GF-D8 (cell line): ENCODE measurements at places on chromosomes 16 and 17.

DNA sequence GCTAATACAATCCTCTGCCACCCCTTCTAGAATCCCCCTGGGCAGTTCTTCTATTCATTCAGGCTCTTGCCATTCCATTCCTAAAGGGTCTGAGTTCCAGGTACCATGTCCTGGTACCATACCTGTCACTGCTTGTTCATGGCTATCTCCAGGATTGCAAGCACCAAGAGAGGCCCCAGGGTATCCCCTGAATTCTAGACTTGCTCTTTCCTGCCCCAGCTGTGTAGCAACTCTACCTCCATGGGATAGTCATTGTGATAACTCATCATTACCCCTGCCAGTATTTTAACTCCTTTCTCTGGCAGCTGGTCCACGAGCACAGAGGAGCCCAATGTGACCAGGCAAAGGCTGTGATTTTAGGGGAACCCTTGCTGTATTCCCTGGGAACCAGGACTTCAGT lies 143.7 kb upstream of the CDH5 start:
- no peak for DNase-seq

DNA sequence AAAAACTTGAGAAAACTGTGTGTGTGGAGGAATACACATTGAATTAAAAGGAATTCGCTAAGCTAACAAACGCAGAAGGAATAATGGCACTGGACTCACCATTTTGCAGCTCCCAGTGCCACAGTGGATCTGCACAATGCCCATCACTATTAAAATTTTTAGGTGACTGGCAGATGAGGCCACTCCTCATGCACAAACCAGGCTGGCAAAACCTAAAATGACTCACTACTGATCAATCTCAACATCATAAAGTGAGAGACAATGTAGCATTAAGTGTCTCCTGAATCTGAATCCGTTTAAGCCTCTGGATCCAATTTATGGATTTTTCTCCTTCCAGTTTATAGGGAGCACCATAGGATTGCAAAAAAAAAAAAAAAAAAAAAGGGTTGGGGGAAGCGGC lies 20.6 kb downstream of the MYH10 start:
- DNase-seq, result no peak

DNA sequence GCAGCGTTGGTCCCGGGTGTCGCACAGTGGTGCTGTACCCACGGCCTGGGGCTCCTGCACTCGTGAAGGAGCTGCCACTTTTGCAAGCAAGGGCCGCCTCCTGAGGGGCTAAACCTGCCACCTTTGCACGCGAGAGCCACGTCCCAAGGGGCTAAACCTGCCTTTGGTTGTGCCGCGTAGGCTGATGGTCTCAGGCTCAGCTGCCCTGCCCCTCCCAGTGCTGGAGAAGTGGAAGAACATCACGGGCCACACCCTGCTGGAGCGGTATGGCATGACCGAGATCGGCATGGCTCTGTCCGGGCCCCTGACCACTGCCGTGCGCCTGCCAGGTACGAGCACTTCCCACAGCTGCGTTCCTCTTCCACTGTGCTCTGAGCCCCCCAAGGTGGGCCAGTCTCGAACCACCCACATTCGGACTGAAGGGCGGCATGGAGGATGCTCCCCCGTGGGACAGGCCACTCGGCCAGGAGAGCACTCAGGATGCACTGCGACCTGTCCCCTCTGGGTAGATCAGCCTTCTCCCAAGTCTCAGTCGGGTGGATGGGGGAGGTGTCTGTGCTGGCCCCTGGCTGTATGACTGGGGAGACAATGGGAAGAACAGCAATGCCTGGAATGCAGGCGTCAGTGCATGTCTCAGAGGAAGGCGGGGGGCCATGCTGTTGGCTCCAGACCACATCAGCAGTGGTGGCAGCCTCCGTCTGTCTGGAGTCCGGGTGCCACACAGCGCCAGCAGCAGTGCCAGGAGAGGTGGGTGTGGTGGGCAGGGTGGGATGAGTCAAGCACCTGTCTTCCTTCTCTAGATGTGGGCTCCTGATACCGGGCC lies 20.7 kb downstream of the ACSF3 start:
- no peak for DNase-seq

- no peak for DNase-seq
Measured at GRCh38 chr16:1787056-1787321, 4.2 kb downstream of the NUBP2 start.

- DNase-seq, result no peak
Measured at GRCh38 chr17:64004218-64004770, 6.1 kb downstream of the PRR29 start.

DNA sequence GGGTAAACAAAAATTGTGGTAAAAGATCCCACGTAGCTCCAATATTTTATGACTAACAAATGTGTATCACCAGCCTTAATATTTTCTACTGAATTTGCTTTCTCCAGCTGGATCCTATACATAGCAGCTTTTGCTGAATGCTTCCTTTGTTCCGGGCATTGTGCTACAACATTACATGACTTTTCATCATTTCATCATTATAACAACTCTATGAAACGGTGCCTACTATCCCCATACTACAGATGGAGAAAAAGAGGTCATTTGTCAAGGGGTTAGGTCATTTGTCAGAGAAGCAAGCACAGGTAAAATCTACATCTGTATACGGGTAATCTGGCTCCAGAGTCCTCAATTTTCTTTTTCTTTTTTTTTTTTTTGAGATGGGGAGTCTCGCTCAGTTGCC lies 74.3 kb downstream of the KANSL1 start:
- DNase-seq, result no peak

GRCh38 chr17:78448356-78448993 lies 70.0 kb downstream of the PGS1 start:
- no peak for DNase-seq

DNA sequence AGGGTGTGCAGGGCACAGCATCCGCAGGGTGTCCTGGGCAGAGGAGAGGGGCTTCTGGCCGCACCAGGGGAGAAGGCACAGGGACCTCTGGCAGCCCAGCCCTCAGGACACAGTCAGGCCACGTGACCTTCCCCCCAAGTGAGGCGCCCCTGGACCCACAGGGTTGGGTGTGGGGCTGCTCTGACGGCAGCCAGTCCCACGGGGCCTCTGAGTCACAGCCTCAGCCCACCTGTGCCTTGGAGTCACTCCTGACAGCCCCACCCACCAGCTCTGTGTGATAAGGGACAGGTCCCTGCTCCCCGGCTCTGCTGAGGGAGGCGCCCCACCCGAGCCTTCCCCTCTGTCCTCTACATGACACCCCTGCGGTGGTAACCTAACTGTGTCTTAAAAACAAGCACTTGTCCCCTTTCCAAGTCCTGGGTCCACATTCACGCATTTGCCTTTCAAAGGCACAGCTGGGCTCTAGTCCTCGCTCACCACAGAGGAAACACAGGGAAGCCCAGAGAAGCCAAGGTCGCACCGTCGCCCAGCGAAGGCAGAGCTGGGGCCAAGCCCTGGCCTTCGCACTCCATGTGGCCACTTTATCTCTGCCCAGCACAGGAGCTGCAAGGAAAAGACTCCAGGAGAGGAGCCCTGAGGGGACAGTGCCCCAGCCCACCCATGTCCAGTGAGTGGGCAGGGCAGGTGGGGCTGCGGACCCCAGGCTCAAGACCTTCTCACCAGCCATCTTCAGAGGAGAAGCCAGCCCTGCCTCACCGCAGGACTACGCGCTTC lies 5.1 kb upstream of the NPTX1 start:
- no peak for DNase-seq

GRCh38 chr17:82240506-82241182 lies 11.8 kb downstream of the SLC16A3 start:
- DNase-seq, result no peak

GRCh38 chr16:75244844-75245758 lies 6.3 kb downstream of the BCAR1 start:
- DNase-seq, result no peak

DNA sequence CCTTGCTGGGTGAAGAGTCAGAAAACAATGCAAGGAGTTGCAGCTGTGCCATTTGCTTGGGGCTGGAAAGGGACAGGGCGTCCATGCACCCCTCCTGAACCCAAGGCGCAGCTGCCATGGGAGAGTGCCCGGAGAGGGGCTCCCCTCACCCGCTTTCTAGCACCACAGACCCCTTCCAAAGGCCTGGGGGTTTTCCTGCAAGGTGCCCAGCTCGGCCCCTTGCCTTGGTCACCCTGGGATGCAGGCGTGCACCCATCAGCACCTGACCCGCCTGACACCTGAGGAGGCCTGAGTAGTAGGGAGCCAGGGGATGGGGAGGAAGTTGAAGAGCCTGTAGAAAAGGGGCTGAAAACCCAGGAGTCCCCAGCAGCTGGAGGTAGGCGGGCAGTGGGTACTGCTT lies 30.3 kb downstream of the TMEM186 start:
- no peak for DNase-seq

- DNase-seq, result no peak
Measured at GRCh38 chr16:81813648-81814047, 34.6 kb downstream of the PLCG2 start.

DNA sequence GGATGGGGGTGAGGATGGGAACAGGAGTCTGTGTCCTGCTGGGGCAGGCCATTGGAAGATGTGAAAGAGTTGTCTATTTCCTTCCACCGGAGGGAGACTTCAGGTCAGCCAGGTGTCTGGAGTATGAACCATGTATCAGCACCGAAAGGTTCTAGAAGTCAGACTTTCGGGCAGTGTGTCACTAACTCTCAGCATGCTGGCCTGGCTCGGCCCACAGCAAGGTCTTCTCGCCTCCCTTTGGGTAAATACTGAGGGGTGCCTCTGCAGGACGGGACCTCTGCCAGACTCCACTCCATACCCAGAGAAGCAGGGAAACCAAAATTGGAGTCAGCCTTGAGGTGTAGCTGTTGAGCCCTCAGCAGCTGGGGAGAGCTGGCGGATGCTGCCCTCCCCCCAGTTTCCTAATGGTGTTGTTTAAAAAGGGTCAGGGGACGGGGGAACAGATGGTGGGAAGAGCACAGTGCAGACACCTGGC lies 507 bp downstream of the CIITA start:
- DNase-seq, result no peak

DNA sequence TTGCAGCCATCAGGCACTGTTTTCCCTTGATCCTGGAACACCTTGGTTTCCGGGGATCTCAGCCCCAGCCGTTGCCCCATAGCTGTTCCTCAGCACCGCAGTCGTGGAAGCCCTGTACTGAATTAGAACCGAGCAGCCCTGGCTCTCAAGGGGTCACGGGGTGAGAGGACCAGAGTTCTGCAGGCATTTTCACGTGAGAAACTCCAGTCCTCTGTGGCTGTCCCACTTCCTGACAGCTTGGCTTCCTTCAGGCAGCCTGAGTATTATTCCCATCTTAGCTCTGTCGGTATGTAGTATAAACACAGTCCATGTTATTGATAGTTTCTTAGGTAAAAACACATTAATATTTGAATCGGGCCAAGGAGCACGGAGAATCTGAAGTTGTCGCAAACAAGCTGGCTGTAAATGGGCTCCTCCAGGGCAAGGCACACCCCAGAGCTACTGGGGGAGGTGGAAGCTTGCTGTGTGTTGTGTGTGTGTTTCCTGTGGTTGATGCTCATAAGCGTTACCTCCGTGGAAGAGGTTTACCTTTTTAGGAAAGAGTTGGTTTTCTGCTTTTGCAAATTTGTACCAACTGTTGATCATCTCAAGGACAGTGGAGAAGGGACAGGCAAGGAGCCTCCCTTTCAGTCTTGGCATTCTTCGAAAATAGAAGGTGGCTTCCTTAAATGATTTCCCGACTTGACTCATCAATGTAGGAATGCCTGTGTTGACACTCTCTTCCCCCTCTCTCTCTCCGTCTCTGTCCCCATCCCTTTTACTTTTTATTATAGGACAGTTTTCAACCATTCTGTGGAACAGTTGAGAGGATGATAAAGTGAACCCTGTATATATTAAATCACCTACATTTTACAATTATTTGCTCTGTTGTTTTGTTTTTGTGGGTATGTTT lies 208.9 kb upstream of the CHMP6 start:
- no peak for DNase-seq
